ENCODE measurements at places on chromosomes 1 and 21.

GRCh38 chr1:98817821-98818220, 156.3 kb downstream of the SNX7 start:
- DNase-seq = no peak

DNA sequence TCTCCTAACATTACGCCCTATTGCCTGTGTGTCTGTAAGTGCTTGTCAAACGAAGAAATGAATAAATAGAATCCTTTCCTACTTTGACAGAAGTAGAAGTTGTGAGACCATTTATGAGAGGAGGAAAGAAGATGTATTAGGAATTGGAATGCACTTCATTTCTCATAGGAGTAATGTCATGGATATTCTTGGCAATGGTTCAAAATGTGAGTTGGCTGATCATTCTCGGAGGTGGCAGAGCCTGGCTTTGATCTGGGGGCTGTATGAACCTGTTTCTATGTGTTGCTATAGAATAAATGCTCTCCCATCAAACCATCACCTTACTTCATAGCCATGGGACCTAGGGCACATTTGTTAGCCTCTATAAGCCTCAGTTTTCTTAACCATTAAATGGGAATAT, 10.1 kb upstream of the SERBP1 start:
- no peak for DNase-seq

DNA sequence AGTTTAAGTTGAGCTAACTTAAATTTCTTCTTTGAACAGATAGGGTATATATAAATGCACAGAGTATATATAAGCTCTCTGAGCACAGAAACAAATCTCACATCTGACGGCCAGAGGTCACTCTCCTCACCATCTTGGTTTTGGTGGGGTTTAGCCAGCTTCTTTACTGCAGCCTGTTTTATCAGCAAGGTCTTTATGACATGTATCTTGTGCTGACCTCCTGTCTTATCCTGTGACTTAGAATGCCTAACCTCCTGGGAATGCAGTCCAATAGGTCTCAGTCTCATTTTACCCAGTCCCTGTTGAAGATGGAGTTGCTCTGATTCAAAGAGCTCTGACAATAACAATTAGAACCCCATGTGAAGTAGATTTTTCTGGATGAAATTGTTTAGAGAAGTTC, 1.6 kb upstream of the MOV10 start:
- no peak for DNase-seq

GRCh38 chr21:16280686-16281091, 550.9 kb downstream of the USP25 start:
- DNase-seq = no peak

DNA sequence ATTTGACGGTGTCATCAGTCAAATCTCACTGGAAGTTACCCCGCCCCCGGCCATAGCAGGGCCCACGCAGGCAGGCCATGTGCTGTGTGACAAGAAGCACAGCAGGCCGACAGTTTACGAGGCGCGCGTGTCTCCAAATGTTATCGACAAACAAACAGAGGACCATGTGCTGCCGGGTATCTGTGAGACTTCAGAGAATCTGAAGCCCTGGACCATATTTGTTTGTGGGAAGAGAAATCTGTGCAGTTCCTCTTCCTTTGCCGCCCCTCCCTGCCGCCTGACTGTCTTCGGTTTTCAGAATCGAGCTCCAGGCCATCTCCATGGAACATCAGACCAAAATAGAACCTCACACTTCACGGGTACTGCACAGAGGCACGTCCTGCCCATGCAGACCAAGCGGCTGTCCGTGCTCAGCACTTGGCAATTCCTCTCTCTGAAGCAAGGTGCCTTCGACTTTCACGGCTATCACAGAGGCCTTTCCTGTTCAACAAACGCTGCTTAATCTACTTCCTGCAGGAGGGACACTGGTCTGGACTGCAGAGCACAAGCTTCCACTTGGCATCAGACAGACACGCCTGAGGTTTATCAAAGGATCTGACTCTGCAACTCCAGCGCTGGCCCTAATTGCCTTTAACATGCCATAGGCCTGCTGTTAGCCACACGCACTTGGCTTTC, 135.7 kb upstream of the KRTAP19-8 start:
- no peak for DNase-seq

DNA sequence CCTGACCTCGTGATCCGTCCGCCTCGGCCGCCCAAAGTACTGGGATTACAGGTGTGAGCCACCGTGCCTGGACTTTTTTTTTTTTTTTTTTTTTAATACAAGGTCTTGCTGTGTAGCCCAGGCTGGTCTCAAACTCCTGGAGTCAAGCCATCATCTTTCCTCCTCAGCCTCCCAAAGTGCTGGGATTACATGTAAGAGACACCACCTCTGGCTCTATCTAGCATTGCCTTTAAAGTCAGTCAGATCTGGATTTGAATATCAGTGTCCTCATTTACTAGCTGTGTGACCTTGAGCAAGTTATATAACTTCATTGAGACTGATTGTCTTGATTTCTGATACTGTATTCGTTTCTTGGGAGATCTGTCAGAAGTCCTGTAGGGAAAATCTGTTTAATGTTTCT, 6.6 kb downstream of the MAP3K21 start:
- no peak for DNase-seq

GRCh38 chr1:166322470-166322869, 155.7 kb upstream of the FAM78B start:
- no peak for DNase-seq

GRCh38 chr21:35120631-35121180, 71.6 kb upstream of the RUNX1 start:
- DNase-seq = no peak

DNA sequence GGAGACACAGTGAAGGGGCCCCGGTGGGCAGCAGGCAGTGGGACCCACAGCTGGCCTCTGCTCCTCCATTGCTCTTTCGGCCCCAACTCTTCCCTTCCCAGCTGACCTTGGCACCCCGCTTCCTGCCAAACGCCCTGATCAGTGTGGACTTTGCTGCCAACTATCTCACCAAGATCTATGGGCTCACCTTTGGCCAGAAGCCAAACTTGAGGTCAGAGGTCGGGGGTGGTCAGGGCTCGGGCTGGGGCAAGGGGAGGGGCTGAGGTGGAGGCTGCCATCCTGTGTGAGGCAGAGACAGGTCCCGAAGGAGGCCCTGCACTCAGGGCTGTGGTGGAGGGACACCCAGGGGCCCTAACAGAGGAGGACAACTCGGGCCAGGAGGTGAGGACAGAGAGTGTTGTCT, 13.7 kb downstream of the PODN start:
- DNase-seq = no peak

- DNase-seq = peak; percentile 42
These were observed 646 bp downstream of the IER5 start for GRCh38 chr1:181089017-181089675.
